ENCODE measurements at places on chromosomes 13 and 19. TPM values are rescaled to one million over a fixed set of nuclear protein-coding genes. Genes with fewer than 3 reads are reported as not detected.

C1QTNF9 gene
- not detected for total RNA-seq

ABHD13 gene
- total RNA-seq: 5.6 TPM

GSX1 gene
- not detected for total RNA-seq

RYR1 gene
- total RNA-seq: 6.8 TPM

MYH14 gene
- total RNA-seq: 6.3 TPM

POSTN gene
- total RNA-seq: 0.08 TPM

Measured in A549 treated with Hydrocortisone at 1 μM for 4 hours (cell line).